ENCODE measurements at places on chromosomes 7 and 10. TPM values are rescaled to one million over a fixed set of nuclear protein-coding genes. Genes with fewer than 3 reads are reported as not detected.

Gene ASZ1
- not detected for total RNA-seq

Gene ERVW-1
- not detected for total RNA-seq

Gene RNF32
- total RNA-seq = 0.81 TPM

Gene TSPAN12
- total RNA-seq = 47.7 TPM

Gene IL6
- 2.1 TPM for total RNA-seq

Gene SAMD9L
- total RNA-seq = 5.3 TPM

Gene EBLN1
- total RNA-seq = not detected

Gene TAS2R4
- total RNA-seq = 1.4 TPM

Gene CD36
- total RNA-seq = 106 TPM

GRCh38 chr7:587767-588166, 68.1 kb upstream of the PDGFA start:
- DNase-seq = no peak

DNA sequence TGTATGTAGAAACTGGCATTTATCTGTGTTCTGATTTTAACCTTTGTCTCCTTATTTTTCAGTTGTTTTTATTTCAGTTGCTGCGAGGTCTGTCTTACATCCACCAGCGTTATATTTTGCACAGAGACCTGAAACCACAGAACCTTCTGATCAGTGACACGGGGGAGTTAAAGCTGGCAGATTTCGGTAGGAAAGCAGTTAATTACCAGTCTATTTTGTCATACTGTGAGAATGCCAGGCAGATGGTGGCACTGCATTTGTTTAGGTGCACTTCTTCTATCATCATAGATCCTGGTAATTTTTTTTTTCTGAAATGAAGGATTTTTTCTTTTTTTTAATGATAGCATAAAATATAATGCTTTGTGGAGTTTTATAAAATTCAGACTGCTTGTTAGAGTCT, 321.4 kb downstream of the CDK14 start:
- no peak for DNase-seq

DNA sequence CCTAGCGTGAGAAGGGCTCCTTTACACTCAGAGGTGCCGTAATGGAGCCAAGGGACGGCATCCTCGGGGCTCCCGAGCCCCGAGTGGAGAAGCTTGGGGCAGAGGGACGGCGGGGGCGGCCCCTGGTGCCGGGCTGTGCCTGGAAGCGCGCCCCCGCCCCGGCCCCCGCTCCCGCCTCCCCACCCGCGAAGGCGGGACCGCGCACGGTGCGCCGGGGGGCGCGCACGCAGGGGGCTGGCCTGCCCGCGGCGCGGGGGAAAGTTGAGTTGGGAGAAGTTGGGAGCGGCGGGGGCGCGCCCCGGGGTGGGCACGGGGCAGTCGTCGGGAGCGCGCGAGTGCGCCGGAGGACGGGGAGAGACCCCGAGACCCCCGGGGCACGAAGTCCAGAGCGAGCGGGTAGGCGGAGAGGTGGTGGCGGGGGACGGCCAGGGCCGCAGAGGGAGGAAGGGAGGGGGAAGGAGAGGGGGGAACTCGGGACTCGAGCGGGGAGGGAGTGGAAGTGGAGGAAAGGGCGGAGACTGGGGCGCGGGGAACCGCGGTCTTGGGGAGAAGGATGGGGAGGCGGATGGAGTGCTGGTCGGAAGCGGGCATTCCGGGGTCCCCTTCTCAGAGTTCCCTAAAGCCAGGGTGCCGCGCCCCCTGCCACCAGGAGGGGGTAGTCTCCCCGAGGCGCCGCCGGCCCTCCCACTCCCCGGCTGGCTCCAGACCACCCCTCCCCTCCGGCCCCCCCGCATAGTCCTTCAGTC, at the start of gene SLC4A2:
Gene SLC4A2, plus strand, starts transcription at position 223 of the 746 bp plus-strand sequence. CDS start 2,399 bp downstream, outside the sequence.
- peak; percentile 94 for DNase-seq

GRCh38 chr7:5396999-5397663, 26.5 kb downstream of the TNRC18 start:
- peak; percentile 94 for DNase-seq

GRCh38 chr7:69994218-69994617, 395.9 kb downstream of the AUTS2 start:
- DNase-seq = no peak

GRCh38 chr7:157565201-157565626, 228.4 kb downstream of the DNAJB6 start:
- peak; percentile 48 for DNase-seq

DNA sequence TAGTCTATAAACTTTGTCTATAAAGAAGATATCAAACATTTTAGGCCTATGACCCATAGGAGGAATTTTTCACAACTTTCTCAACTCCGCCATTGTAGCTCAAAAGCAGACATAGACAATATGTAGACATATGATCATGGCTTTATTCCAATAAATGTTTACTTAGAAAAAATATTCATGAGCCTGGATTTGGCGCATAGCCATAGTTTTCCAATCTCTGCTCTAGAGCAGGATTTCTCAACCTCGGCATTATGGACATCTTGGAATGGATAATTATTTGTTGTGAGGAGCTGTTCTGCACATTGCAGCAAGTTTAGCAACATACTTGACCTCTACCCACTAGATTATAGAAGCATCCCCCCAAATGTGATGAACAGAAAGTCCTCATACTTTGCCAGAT, 532.6 kb downstream of the ANKRD7 start:
- DNase-seq = no peak

GRCh38 chr7:149803551-149804074, 30.2 kb upstream of the ZNF467 start:
- no peak for DNase-seq

DNA sequence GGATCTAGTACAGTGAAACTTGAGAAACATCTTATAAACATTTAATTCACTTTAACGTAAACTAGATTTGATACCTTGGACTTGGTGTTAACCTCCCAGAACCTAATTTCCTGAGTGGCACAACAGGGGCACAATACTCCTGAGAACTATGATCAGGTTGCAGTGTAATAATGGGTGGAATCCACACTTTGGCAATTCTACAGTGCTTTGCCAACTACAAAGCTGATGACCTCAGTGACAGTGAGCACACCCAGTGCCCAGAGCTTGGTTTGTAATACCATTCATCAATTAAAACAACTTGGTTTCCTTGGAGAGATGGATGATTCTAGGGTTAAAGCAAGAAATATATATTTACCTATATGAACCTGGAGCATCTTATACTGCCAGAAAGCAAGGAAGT, 379.2 kb downstream of the NRG3 start:
- DNase-seq = no peak

DNA sequence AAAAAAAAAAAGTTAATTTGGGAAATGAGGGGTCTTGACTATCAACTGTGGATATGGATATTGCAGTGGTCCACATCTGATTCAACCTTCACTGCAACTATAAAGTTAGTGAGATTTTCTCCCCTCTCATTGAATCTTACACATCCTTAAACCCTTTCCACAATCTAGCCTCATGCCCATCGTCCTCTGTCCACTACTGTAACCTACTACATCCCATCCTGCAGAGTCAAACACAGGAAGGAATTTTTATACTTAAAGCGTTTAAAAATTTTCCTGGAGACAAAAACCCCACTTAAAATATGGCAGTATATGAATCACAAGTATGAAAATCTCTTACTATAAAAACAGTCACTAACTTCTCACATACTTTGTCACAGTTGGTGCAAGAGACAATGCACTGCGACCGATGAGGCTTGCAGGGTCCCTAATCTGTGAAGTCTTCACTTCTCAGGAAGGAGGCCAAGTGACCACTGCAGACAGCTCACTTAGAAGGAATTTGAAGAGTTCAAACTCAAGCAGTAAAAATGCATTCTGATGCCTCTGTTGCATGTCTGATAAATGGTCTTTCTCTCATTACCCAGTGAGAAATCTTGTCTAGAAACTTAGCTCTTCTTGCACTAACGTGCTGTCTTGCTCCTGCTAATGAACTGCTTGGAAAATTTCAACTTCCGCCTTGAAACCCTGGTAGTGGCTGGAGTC, 50.3 kb upstream of the ST8SIA6 start:
- DNase-seq = no peak

DNA sequence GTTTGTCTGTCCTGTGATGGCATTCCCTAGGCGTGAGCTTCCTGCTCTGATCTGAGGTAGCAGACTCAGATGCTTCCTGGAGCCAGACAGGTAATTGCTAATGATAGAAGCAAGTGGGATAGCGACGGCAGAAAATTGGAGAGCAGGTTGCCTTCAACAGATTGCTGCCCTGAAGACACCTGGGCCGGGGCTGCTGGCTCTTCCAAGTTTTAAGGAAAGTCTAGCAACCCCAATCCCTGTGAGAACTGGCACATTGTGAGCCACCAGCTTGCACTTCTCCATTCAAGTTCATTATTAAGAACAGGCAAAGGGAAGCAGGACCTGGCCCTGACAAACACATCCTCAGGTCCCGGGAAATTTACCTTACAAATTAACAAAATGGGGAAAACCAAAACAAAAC, 50.8 kb downstream of the ITPRID1 start:
- no peak for DNase-seq

DNA sequence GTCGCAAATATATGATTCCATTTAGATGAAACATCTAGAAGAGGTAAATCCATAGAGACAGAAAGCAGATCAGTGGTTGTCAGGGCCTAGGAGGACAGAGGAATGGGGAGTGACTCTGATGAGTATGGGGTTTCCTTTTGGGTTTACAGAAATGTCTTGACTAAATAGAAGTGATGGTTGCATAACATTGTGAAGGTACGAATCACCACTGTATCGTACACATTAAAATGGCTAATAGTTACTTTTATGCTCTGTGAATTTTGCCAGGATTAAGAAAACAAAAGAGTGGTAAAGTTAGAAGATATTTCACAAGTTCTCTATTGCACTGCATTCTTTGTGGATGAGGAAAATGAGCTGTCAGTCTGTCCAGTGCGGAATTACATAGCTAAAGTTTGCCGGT, 407.4 kb downstream of the KCNMA1 start:
- DNase-seq = no peak

DNA sequence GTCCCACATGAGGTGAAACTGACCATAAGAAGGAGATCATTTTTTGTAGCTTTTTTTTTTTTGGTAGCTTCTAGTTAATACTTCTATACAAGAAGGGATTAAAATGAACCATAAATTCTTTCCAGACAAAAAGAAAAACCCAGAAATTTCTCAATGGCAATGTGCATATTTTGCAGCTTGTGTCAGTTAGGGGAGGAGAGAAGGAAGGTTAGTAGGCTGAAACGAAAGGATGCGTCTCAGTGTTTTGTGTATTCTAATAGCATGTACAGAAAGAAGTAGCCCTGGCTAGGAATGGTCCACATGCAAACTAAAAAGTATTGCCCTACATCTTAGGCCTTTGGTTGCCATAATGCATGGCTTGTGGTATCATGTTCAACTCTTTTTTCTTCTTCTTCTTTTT, 90.6 kb downstream of the CACNB2 start:
- DNase-seq = no peak

- no peak for DNase-seq
Observed at GRCh38 chr10:3071405-3072198, 4.3 kb downstream of the PFKP start.

DNA sequence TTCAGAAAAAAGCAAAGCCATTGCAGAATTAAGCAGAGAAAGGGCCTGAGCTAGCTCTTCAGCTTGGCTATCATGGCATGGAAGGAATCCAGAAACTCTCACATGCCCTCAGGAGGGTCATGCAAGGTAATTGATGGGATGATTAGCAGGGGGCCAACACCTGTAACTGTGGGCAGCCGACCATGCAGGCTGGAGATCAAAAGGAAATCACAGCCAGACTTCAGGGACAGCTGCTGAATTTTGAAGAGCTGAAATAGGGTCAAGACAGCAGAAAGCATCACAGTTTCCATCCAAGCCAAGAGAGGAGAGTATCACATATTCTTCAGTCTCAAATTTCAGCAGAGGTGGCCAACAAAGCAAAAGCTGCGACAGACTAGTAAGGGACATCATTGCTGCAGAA, 239.6 kb upstream of the STEAP1 start:
- no peak for DNase-seq

DNA sequence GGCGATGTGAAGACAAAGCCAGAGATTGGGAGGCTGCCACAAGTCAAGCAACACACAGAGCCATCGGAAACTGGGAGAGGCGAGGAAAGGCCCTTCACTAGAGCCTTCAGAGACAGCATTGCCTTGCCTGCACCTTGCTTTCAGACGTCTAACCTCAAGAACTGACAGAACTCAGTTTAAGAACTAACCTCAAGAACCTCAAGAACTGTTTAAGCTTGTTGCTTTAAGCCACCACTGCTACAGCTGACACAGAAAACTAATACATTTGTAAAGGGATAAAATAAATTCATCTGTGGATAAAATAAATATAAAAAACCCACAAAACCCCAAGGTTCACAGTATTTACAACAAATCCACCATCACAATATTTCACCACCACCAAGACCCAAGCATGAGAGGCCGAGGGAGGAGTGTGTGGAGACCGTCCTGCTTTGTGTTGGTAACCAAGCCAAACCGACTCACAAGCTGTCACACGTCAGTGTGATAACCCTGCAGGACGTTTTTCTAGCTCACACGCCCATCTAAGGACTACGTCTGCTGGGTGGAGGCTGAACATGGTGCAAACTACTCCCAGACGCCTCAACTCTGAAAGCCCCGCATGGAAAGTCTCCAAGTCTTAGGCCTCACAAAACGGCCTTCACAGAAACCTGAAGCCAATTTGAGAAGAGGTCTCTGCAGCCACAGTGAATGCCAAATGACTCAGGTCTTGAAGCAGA, 116.8 kb downstream of the ABLIM1 start:
- peak; percentile 89 for DNase-seq

DNA sequence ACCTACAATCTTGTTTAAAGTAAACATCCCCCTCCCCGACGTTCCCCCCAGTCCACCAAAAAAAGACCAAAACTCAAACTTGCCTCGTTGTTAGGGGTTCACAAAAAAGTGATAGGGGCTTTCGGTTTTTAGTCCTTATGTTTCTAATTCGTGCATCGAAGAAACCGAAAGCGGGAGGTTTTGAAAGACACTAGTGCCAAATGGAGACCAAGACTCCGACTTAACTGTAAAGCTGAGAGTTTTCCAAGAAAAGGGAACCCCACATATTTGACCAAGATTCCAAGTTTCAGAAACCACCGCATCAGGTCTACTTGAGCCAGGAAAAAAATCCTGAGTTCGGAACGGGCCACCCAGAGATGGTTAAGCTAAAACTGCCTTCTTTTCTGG, 534 bp downstream of the PSMA2 start:
- DNase-seq = no peak

GRCh38 chr10:132593389-132593788, 55.8 kb downstream of the INPP5A start:
- DNase-seq = no peak

GRCh38 chr7:138478499-138478908, 18.4 kb downstream of the TRIM24 start:
- DNase-seq = no peak

- DNase-seq = no peak
Observed at GRCh38 chr7:29562307-29562706, 1.3 kb upstream of the PRR15 start.

Data from sigmoid colon (tissue), 7 donors.